8988T (cell line): ENCODE measurements at places on chromosomes 13 and 19.

DNA sequence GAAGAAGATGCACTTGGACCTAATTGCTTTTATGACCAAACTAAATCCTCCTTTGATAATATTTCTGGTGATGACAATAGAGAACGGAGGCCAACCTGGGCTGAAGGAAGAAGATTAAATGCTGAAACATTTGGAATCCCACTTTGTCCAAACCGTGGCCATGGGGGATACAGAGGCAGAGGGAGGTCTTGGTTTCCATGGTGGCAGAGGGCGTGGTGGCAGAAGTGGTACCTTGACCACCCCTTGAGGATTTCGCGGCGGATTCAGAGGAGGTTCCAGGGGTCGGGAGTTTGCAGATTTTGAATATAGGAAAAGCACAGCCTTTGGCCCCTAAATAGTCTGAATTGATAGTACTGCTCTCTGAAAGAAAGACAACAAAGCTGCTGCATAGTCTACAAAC lies 7.2 kb upstream of the LILRB3 start:
- no peak for DNase-seq

- no peak for DNase-seq
Observed at GRCh38 chr19:1261538-1261797, 7.7 kb upstream of the CIRBP start.

GRCh38 chr19:4543842-4544647 lies 4.2 kb upstream of the LRG1 start:
- no peak for DNase-seq

- DNase-seq, result no peak
Observed at GRCh38 chr19:16015805-16016173, 60.5 kb upstream of the TPM4 start.

GRCh38 chr19:46381756-46382345 lies 31.5 kb downstream of the CCDC8 start:
- DNase-seq, result no peak

- DNase-seq, result no peak
Observed at GRCh38 chr13:46149272-46150133, 32.5 kb downstream of the LCP1 start.

- DNase-seq, result peak; percentile 42
Observed at GRCh38 chr19:10748927-10749434, 31.1 kb downstream of the DNM2 start.
